ENCODE measurements at places on chromosomes 6 and 20.

GRCh38 chr20:58623579-58624473, 27.3 kb upstream of the STX16 start:
- DNase-seq: peak; percentile 96

DNA sequence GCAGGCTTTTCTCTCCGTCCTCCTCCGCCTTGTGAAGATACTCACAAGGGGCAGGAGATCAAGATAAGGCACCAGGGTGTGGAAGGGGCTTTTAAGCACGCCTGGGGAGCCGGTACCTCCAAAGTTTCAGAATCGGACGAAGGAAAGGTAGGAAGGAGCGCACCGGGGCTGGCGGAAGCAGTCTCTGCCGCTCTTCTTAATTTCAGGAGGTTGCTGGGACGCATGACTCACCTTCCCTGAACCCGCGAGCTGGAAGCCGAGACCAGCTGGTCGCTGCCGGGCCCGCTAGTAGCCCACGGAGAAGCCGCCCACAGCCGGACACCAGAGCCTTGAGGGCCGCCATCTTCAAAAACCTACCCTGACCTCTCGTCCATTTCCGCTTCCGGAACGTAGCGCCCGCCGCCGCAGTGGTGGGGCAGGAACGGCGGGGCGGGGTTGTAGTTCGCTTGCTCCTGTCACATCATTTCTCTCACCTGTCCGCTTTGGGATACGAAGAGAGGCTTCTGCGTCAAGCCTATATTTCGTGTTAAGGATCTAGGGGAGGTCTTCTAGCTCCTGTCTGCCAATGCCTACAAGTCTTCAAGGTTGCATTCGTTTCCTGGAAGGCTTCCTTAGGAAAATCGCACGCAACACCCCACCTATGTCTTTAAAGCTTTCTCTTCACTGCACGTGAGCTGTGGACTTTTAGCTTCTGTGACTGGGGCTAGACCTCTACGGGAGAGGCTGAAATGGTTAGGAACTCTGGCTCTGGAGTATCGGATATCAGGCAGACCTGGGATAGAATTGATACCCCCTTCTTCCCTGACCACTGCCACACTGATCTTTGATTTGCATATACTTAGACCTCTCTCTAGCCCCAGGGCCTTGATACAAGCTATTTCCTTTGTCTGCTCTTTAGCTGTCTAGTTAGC, at the start of gene MRPS18A:
Gene MRPS18A (minus strand): TSS at position 355 of the 911 bp plus-strand sequence. CDS start 12 bp downstream, at position 343.
- DNase-seq: peak; percentile 50

DNA sequence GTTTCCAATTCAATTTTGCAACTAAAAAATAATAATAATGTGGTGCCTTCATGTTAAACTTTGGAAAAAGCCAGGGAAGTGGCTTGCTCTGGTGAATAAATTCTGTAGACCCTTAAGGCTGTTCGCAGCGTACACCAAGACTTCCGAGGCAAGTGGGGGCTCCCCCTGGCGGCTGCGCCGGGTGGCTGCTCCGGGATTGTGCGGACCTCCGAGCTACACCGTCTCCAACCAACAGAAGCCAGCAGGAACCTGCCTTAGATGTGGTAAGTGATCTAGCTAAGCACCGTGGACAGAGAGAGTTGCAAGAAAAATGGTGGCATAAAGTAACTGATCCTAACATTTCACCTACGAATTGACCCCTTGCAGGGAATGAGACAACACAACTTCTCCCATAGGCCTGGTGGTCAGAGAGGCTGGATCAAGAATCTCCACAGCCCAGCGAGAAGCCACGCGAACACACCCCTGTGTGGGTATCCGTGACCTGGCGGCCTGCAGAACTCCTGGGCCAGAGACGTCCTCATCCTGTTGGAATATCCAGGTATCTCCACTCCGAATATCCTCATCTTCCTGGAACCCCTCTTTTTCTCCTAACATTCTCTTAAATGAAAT, 69.6 kb downstream of the TBXT start:
- no peak for DNase-seq

- DNase-seq: no peak
Measured at GRCh38 chr6:44386929-44387345, 569 bp upstream of the CDC5L start.

DNA sequence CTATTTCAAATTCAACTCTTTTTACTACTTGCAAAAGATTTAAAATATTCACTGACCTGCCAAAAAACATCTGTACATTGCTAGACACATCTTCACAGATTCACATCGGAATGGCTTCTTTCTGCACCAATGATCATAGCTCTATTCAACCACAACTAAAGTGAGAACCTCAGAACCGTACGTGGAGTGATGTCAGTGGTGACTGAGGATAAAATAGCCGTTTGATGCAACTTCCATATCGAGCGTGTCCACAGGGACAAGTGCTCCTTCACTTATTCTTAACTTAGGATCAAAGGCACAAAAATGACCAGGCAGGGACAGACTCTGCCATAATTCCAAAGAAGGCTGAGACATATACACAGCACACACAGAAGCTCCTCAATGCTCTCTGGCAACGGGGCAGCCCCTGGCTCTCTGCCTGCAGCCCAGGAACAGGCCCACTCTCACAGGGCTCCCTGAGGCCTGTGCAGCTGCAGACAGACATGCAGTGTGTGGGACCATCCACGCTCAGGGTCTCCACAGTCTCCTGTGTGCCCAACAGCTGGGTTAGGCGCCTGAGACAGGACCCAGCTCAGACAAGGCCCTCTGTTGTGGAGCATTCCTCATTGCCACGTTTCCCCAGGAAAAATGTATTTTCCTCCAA, 22.8 kb downstream of the FYN start:
- DNase-seq: no peak

GRCh38 chr20:9348316-9348715, 166.1 kb upstream of the LAMP5 start:
- DNase-seq: no peak

DNA sequence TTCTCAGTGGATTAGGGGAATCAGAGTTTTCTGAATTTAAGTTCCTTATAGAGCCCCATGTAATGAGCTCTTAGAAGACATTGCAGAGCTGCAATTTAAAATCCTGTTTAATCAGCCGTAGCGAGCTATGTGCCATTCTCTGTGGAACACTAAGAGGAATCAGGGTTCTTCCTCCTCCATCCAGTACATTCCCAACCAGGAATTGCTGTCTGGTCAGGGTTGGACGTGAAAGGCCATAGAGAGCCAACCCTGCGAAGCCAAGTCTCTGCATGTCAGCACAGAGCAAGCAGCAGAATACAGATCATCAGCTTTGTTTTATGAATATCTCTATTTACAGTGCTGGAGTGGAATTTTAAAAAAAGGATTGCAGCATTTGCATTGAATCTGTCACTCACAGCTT, 366.0 kb downstream of the LAMA2 start:
- DNase-seq: no peak

DNA sequence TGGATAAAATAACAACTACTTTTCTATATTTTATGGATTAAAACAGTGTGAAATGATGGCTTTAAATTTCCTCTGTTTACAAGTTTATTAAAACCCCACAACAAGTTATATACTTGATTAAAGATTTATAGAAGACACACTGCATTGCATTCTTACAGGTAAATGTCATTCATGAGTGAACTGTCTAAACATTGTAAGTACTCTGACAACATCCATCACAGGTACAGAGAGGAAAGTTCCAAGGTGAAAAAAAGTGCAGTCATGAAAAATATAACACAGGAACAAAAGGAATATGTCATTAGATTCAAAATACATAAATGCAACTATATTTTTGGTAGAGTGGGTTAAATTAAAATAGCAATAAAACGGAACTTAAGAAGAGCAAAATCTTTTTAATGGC, 156.9 kb downstream of the KHDRBS2 start:
- DNase-seq: no peak

GRCh38 chr6:138393871-138394783, 9.9 kb upstream of the HEBP2 start:
- no peak for DNase-seq

GRCh38 chr6:925656-926213, 232.8 kb upstream of the EXOC2 start:
- DNase-seq: no peak

GRCh38 chr6:73030257-73030656, 195.0 kb downstream of the KHDC1L start:
- DNase-seq: no peak

GRCh38 chr6:146770275-146770964, 171.6 kb downstream of the ADGB start:
- no peak for DNase-seq

GRCh38 chr20:33704197-33704924, 15.7 kb downstream of the PXMP4 start:
- no peak for DNase-seq

- DNase-seq: peak; percentile 19
Measured at GRCh38 chr6:32700391-32701040, 34.1 kb upstream of the HLA-DQB1 start.

DNA sequence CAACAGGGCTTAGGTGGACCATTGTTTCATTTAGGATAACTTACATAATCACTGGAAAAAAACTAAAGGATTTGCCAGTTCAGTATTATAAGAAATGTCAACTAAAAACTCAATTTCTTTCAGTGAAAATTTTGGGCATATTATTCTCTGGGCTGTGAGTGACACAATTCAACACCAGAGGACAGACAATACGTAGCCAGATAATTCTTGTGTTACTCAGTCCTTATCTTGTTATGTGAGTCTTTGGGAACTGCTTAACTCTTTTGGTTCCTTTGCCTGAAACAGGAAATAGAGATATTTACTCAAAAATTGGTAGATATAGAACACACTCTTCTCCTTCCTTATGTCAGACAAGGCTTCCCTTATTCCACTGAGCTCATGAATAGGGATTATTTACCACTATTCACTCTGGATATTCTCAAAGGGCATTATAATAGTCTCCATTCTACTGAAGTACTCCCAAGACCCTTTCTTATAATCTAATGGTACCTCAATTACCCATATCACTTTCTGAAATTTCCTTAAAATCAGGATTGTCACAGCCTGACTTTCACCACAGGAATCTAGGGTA, 4.9 kb upstream of the BEND6 start:
- DNase-seq: no peak

- no peak for DNase-seq
Measured at GRCh38 chr6:41186031-41186562, 14.9 kb downstream of the TREML2 start.

All from RCC 7860 (cell line).